Psoas muscle (tissue), 8 donors: ENCODE measurements at places on chromosomes 1 and 21.
A peak's percentile ranks its signal among the peaks of the same experiment; 100 is the strongest.

DNA sequence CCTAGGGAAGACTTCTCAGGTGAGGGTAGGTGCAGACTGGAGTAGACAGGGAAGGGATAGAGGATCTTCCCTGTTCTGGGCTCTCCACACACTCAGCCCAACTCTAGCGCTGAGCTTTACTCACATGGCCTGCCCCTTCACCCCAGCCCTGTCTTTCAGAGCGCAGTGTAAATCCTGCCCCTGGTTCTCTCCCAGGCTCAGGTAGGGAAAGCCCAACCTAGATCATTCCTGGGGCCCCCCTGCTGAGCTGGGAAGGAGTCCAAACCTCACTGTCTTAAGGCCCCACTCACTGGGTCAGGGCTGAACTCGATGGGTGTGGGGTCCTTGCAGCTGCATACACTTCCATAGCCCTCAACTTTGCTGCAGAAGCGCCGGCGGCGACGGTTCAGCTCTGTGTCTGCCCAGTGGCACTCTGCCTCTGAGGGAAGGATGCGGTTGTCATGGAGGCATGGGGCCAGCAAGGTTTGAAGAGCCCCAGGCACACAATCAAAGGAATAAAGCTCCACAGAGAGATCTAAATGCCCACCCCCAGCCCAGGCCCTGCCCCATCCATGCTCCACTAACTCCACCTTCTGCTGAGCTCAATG lies 4.2 kb downstream of the POMGNT1 start:
- no peak for DNase-seq

- no peak for DNase-seq
Observed at GRCh38 chr1:228029281-228029680, 22.5 kb downstream of the WNT3A start.

- peak; percentile 93 for DNase-seq
Observed at GRCh38 chr1:204494281-204495077, at the start of gene PIK3C2B. TSS of gene PIK3C2B (minus strand) at chr1:204494805. CDS start at chr1:204469802, 25,003 bp downstream.

GRCh38 chr1:96931136-96931535 lies 209.6 kb downstream of the PTBP2 start:
- no peak for DNase-seq

- peak; percentile 90 for DNase-seq
Observed at GRCh38 chr1:154419620-154420571, 14.8 kb downstream of the IL6R start.

DNA sequence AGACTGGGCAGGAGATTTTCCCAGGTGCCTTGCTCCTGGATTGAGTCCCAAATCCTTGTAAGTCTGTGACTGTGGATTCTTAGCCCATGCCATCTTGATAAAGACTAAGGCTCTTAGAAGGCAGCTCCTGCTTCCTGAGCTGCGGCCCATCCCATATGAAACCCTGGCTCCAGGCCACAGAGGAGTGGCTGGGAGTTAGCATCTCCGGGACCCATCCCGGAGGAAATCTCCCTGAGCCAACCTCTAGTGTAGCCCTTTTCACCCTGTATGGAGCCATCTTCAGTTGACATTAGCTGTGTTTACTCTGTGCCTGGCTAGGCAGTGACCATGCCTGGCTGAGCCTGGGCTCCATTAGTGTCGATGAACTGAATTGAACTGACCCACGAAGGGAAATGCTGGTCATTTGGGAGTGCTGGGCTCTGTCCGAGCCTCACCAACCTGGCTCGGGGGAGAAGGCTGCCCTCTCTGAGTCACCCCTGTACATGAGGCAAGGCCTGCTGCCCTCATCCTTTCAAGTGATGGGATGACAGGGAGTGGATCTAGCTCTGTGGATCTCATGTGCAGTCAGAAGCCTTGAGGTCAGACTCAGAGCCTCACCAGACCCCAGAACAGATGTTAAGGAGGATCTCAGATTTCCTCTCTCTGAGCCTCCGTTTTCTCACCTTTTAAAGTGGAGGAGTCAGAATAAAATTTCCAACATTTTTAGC lies 37.5 kb downstream of the LGR6 start:
- no peak for DNase-seq

DNA sequence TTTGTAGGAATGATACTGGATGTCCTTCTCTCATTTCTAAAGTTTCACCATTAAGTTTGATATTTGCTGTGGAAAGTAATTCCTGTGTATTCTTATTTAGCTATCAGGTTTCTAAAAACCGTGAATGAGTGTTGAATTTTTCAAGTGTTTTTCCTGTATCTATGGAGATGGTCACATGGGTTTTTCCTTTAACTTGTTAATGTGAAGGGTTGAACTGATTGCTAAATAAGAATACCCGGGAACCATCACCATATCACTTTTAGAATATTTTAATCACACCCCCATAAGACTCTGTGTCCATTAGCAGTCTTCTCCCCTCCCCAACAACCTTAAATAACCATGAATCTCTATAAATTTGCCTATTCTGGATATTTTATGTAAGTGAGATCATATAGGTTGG lies 16.5 kb upstream of the ASAP3 start:
- DNase-seq = no peak

GRCh38 chr1:241844593-241844992 lies 3.4 kb upstream of the EXO1 start:
- DNase-seq = no peak

- DNase-seq = peak; percentile 80
Observed at GRCh38 chr1:234963180-234963903, 165.3 kb downstream of the TOMM20 start.

GRCh38 chr1:37570528-37571334 lies 14.0 kb downstream of the DNALI1 start:
- no peak for DNase-seq

DNA sequence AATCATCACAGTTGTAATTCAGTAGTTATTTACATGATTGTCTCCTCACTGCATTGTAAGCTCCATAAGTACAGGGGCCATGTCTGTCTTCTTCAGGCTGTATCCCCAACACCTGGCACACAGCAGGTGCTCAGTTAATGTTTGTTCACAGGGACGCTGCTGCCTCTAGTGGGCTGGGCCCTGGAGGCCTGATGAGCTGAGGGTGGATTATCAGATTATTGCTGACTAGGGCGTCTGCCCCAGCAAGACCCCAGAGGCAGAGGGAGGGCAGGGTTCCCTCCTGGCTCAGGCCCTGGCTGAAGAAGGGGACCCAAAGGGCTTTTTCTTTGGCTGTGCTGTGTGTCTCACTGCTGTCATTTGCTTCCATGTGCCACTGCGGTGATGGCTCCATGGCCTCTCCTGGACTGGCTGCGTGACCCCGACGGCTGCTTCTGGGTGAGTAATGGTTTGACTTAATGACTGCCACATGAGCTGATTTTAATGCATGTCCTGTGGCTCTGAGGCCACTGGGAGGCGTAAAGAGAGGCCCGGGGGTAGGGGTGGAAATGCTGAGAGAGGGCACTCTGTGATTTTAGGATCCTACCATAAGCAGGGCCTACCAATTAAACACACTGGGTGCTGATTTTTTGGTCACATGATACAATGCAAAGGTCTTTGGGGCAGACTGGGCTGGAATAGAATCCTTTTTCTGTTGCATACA lies 20.8 kb upstream of the EPB41 start:
- DNase-seq = no peak

DNA sequence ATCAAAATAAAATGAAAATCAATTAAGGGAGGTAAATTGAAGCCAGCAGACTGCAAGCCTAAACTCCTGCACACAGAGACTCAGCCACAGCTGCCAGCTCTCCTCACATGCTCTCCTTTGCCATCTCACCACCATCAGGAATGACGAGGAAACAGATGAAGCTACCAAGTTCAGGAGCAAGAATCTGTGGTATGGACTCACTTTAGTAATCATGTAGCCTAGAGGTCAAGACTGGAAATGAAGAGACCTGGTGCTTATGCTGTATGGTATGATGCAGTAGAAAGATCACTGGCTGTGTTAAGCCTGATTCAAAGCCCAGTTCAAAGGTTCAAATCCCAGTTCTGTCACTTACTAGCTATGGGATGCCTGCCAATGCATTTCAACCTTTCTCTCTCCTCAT lies 78.9 kb upstream of the CAMK1G start:
- no peak for DNase-seq

DNA sequence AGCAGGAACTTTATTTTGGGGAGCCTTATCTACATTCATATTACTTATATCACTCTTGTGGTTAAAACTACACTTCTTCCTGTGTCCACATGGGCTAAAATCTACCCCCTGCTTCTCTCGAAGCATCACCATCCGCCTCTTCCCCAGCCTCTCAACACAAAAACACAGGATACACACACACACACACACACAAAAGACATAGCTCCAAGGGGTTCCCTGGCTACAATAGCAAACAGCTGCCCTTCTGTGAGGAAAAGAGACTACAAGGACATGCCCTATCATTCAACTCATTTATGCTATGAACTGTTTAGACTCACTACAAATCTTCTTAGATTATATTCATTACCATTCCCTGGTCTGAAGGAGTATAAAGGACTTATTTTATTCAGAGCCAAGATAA lies 155.0 kb downstream of the PIGK start:
- no peak for DNase-seq
